Activated CD4-positive, CD25-positive, alpha-beta regulatory T cell treated with anti-CD3 and anti-CD28 coated beads, Interleukin-2, amount 50 U/mL, for 72 hours (primary cell): ENCODE measurements at places on chromosomes 12 and 14.

- no peak for DNase-seq
Measured at GRCh38 chr12:90281154-90281868, 572.7 kb upstream of the ATP2B1 start.

DNA sequence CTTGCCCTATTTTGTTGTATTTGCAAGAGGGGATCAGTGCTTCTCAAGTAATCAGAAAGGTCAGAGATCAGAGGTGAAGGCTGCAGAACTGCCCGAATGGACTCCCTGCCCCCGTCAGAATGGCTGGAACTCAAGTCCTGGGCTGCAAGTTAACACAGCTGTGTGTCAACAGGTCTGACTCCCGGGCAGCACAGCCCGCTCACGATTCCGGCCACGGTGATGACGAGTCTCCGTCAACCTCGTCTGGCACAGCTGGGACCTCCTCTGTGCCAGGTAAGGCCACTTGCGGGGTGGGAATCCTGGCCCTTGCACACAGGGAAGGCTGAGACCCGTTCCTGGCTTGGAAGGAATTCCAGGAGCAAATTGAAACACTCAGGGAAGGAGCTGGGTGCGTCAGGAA lies 13.4 kb downstream of the DCAF4 start:
- DNase-seq, result no peak

DNA sequence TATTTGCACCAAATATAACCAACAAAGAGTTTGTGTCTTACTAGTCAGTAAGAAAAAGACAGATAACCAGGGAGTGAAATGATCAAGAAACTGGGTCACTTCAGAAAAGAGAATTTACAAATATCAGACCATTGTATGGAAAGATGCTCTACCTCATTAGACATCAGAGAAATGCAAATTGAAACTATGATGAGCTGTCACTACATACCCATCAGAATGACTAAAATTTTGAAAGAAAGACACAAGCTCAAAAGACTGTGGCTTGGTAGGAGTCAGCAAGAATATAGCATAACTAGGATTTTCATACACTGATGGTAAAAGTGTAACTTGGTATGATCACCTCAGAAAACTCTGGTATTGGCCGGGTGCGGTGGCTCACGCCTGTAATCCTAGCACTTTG lies 247.2 kb downstream of the BMP4 start:
- DNase-seq, result no peak

GRCh38 chr12:31016057-31016456 lies 57.6 kb upstream of the DDX11 start:
- DNase-seq, result no peak

DNA sequence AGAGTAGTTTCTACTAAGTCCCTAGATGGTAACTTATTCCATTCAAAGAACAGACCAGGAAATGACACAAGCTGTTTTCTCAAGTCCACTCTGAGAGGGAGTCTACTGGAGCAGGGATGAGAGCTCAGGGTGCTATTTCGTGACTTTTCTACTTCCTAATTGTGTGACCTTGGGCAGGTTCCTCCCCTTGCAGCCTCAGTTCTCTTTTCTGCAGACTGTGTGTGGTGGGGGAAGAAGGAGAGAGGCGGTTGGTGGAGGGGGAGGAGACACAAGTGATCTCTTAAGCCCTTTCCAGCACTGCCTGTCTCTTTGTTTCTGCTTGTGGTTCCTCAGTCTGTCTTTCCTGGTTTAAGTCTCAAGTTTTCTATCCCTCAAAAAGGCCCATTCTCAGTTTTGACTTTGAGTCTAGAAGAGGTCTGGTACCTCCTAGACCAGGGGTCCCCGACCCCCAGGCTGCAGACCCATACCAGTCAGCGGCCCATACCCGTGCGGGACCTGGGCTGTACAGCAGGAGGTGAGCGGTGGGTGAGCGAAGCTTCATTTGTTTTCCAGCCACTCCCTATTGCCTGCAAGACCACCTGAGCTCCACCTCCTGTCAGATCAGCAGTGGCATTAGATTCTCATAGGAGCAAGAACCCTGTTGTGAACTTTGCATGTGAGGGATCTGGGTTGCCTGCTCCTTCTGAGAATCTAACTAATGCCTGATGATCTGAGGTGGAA lies 10.7 kb downstream of the FGF6 start:
- no peak for DNase-seq

DNA sequence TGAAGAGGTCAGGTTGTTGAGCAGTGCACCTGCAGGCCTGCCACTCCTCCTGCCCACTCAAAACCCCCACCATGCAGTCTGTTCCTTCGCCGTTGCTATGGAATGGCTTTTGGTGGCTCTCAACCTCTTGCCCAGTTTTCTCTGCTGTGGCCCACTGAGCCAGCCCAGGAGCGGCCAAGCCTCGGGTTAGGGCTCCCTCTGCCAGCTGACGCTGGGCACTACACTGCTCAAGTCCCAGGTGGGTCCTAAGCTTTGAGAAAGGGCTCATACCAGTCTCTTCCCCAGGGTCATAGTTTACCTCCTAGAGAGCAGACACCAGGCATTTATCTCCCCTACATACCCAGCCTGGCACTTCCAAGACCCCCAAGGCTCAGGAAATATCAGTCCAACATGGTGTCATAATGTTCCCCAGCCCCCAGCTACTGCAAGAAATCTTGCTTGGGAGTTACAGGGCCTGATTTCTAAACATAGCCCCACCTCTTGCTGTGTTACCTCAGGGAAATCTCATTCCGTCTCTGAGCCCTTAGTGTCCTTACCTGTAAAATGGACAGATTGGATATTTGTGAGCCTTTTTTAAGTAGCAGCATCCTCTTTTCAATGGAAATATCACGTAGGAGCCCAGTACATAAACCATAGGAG lies 59.4 kb downstream of the TSPAN11 start:
- no peak for DNase-seq

DNA sequence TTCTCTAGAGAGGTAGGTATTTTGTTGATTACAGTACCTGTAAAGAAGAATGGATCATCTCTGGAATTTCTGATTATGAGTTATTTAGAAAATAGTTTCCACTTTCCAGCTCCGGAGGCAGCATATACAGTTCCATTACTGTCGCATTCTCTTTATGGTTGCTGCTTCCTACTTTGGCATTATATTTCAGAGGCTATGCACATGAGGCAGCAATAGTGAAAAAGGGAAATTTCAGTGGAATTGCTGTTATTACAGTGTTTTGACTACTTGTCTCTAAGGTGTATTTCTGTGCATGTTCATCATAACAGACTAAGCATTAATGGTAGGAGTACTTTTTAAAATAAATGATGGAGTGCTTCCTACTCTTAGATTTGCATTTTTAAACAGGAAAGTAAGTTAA lies 10.2 kb downstream of the GNG2 start:
- no peak for DNase-seq

DNA sequence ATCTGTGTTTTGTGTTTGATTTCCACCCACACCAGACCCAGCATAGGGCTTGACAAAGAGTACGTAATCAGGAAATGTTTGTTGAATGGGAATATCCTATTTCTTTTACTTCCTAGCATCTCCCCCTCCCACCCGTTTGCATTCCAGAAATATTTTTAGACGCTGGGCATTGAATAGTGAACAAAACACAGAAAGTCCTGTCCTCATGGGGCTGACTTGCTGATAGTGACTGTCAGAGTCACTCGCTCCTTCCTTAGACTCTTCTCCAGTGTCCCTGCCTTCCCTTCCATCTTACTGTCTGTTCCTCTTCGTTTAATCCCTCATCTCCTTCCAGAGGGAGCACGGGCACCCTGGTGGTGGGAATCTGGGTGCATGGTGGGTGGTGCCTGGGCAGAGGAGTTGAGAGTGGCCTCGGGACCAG lies 53.6 kb downstream of the SLC25A47 start:
- DNase-seq, result no peak
